ENCODE measurements at places on chromosomes 4 and X.

GRCh38 chrX:101658661-101659491 lies 774 bp downstream of the ARMCX2 start:
- DNase-seq, result peak; percentile 21

DNA sequence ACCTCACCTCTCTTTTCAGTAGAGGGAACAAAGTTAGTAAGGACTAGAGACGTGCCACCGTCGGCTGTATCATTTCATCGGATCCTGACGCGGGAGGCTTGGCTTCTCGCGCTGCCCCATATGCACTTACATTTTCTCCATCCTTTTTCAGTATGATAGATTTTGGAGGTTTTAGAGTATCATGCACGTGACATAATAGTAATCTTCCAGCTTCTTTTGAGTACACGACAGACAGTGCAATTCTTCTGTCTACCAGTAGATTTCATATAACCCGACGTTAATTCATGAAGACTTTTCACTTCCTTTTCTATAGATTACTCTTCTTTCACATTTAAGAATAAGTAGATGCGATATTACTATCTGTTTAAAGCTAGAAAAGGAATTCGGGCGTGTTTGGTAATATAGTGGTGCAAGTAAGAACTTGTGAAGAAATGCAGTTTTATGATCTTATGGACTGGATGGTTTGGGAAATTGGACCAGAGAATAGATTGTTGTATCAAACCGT lies 1.0 kb downstream of the CDS1 start:
- DNase-seq, result no peak

DNA sequence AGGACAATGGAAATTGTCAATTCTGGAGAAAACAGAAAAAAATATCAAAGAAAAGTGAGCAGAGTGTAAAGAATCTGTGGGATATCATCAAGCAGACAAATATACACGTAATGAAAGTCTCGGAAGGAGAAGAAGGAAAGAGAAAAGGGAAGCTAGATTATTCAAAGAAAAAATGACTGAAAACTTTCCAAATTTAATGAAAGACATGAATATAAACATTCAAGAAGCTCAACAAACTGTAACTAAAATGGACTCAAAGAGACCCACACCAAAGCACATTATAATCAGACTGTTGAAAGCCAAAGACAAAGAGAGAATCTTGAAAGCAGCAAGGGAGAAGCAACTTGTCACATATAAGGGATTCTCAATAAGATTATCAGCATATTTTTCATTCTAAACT lies 28.3 kb downstream of the PARM1 start:
- DNase-seq, result no peak

DNA sequence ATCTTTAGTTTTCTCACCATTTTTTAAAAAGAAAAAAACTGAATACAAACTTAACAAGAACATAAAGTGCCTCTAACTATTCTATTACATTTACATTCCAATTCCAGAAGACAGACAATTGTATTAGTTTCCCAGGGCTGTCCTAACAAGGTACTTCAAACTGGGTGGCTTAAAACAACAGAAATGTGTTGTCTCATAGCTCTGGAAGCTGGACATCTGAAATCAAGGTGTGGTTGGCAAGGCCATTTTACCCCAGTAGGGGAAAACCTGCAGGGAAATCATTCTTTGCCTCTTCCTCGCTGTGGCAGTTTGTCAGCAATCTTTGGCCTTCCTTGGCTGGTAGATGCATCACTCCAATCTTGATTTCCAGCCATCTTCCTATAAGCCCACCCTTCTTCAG lies 37.5 kb upstream of the TMEM33 start:
- no peak for DNase-seq

GRCh38 chr4:84699001-84699671 lies 116.2 kb downstream of the CDS1 start:
- no peak for DNase-seq

GRCh38 chr4:42397635-42398170 lies 415 bp downstream of the SHISA3 start:
- no peak for DNase-seq

GRCh38 chrX:133742602-133743305 lies 242.6 kb downstream of the GPC3 start:
- DNase-seq, result no peak

DNA sequence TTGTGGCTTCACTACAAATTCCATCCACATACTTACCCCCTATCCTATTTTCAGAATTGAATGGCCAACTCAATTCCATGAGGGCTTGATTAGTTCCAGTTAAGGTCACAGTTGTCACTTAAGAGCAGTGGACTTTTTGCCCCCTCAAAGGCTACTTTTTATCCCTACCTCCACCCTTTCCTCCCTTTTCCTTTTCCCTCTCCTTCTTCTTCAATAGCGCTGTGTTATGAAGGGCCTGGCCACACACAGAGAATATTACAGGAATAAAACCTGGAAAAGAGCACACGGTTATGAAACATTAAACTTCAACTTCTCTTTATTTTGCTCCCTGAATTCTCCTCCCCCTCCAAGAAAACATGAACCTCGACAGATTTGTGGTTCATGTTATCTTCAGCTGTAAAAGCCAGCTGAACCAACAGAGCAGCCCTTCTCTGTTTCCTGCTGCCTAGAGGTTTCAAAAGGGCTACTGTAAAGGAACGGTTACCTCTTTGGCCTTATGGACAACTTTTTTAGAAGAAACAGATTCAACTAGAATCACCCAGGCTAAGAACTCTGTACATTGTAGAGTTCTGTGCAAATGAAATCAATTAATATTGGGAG lies 87.0 kb upstream of the RPL34 start:
- DNase-seq, result no peak

DNA sequence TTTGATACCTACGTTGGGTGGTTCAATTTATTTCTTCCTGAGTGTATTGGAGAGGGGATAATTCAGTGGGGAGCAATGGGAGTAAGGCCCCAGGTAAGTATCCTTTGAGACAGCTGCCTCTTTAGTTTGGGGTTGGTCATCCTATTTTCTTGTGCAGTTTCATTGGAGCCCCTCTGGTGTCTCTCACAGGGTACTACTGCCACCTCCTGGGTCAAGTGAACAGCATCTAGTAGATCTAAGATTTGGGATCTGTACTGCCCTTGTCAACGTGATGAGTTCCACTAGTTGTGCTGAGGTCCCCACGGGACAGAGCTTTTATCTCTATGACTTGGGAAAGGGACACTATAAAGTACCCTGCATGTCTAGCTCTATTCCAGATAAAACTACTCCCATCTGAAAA lies 80.6 kb downstream of the PBDC1 start:
- DNase-seq, result peak; percentile 18

Data from stimulated activated naive B cell treated with anti-CD40 and anti-IgM and Interleukin-4, amounts not matched to agents 10 μg/mL and 1 μg/mL and 100 μg/mL, for 72 hours (primary cell).